ENCODE measurements at places on chromosomes 3 and 15. TPM values are rescaled to one million over a fixed set of nuclear protein-coding genes. Genes with fewer than 3 reads are reported as not detected.
A peak's percentile ranks its signal among the peaks of the same experiment; 100 is the strongest.

The LTK gene
- 0.38 TPM for total RNA-seq

DNA sequence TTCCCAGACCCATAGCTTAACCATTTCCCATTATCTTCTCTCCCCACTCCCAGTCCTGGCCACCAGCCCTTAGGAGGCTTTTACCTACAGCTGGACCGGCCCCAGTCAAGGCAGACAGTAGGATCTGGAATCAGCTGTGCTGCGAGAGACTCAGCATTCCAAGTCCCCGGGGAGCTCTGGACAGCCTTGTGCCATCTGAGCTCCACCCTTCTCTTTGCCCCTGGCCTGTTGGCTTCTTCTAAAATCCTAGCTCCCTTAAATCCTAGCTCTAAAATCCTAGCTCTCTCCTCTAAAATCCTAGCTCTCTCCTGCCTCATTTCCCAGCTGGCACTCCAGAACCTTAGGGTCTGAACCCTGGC lies 21.3 kb downstream of the MEGF11 start:
- DNase-seq: no peak
- no peaks in the 10 kb centered on the region for H3K4me1 ChIP-seq
- no peak overlapping the region for H3K4me3 ChIP-seq
- no peak overlapping the region for H3K27ac ChIP-seq

The TATDN2 gene
- total RNA-seq: 35.3 TPM

- no peaks in the 10 kb centered on the region for H3K36me3 ChIP-seq
- H3K4me3 ChIP-seq: no peak overlapping the region
- H3K4me1 ChIP-seq: no peaks in the 10 kb centered on the region
- no peak overlapping the region for H3K27ac ChIP-seq
- no peaks in the 10 kb centered on the region for H3K27me3 ChIP-seq
- no peak for DNase-seq
Measured at GRCh38 chr3:127304121-127304744, 16.4 kb upstream of the PRR20G start.

The SLC9C1 gene
- 0.24 TPM for total RNA-seq

DNA sequence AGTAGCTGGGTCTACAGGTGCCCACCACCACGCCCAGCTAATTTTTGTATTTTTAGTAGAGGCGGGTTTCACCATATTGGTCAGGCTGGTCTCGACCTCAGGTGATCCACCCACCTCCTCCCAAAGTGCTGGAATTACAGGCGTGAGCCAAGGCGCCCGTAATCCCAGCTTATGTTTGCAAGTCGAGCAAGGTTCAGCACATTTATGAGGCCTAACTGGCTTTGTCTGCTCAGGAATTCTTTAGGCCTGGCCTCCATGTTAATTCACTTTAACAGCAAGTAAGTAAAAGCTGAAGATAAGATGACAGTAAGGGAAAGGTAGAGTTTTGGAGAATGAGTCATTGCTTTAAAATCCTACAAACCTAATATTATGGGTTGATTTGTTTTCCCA lies 24.6 kb downstream of the SIDT1 start:
- H3K27ac ChIP-seq: no peak overlapping the region
- no peaks in the 10 kb centered on the region for H3K36me3 ChIP-seq
- H3K27me3 ChIP-seq: no peaks in the 10 kb centered on the region
- no peak overlapping the region for H3K4me3 ChIP-seq
- no peaks in the 10 kb centered on the region for H3K4me1 ChIP-seq

The SLC22A14 gene
- not detected for total RNA-seq

DNA sequence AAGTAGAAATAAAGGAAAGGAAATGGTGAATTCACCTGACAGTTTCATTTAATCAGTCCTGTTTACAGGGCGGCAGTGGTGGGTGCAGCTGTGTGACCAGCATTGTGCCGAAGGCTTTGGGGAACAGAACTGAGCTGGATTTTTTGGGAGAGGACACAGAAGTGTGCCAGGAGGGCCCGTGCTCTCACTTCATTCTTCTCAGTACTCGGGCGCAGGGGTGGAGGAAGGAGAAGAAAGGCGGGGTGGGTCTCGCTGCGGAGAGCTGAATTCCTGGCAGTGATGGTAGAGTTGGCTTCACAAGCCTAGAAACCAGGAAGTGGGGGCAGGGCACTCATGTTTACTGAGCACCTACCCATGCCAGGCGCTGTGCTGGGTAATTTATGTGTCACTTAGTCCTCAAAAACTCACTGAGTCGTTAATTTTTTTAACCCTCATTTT lies 64.6 kb downstream of the CRTC3 start:
- no peak for DNase-seq
- H3K27ac ChIP-seq: no peak overlapping the region
- H3K36me3 ChIP-seq: no peaks in the 10 kb centered on the region
- no peaks in the 10 kb centered on the region for H3K27me3 ChIP-seq

DNA sequence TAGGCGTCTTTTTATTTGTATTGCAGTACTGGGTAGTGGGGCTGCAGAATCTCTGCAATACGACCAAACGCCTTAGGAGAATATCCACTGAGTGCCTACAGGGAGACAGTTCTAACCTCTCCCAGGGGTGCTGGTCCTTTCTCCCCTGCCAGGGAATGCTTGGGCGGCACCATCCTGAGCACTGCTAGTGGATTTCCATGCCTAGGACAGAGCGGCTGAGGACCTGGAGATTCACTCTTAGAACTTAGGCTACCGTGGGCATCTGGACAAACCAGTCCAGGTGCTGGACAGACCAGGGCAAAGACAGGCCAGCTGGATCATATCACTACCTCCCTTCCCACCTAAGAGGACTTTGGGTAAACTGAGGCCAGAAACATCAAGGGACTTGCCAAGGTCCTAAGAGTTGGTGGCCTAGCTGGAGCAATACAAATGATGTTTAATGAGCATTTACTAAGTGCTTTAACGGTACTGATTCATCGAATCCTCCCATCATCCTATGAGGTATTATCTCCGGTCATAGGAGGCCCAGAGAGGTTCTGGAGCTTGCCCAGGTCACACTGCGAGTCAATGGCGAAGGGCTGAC lies 902 bp downstream of the TMEM44 start:
- DNase-seq: no peak
- H3K27me3 ChIP-seq: no peaks in the 10 kb centered on the region
- H3K4me3 ChIP-seq: peak overlapping the region; percentile 47
- no peaks in the 10 kb centered on the region for H3K36me3 ChIP-seq
- H3K27ac ChIP-seq: no peak overlapping the region

The B3GNT5 gene
- total RNA-seq: 9.7 TPM

DNA sequence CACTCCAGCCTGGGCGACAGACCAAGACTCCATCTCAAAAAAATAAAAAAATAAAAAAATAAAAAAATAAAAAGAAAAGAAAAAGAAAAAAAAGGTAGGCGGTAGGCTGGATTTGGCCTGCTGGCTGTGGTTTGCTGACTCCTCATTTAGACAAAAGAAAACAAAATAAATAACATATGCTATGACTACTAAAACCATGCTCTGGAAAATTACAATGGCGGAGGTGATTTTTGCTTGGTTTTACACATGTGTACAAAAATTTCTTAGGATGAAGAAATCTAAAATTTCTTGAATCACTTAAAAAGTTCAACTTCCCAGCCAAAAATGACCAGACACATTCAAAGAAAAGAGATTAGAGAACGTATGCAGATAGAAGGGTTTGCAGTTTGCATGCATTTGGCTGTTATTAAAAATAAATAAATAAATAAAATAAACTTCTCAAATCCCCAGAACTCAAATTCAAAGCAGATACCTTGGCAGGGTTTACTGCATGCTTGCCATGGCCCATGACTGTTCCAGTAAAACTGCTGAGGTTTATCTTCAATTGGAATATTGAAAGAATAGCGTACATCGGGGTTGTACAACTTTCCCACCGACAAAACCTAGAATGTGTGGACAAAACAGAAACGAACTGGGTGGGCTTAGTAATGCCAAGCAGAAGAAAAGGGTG lies 65.9 kb downstream of the ADAMTS9 start:
- H3K27ac ChIP-seq: no peak overlapping the region
- H3K4me1 ChIP-seq: no peaks in the 10 kb centered on the region
- no peaks in the 10 kb centered on the region for H3K36me3 ChIP-seq
- no peak for DNase-seq

- no peaks in the 10 kb centered on the region for H3K27me3 ChIP-seq
- no peaks in the 10 kb centered on the region for H3K36me3 ChIP-seq
- DNase-seq: no peak
- H3K27ac ChIP-seq: no peak overlapping the region
- H3K4me3 ChIP-seq: no peak overlapping the region
- H3K4me1 ChIP-seq: peaks cover 1% of the 10 kb centered on the region
Measured at GRCh38 chr3:184687363-184688015, 24.4 kb downstream of the MAGEF1 start.

DNA sequence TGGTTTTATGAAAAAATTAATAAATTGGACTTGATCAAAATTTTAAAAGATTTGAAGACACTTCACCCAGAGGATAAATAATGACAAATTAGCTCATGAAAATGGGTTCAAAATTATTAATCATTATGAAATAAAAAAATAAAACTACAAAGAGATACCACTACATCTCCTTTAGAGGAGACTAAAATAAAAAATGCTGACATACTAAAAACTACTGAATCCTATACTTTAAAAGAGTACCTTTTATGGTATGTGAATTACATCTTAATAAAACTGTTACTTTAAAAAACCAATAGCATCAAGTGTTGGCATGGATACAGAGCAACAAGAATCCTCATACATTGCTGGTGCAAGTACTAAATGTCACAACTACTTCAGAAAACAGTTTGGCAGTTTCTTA lies 46.0 kb upstream of the MYRIP start:
- no peak overlapping the region for H3K4me3 ChIP-seq
- H3K27me3 ChIP-seq: no peaks in the 10 kb centered on the region
- H3K4me1 ChIP-seq: no peaks in the 10 kb centered on the region

GRCh38 chr15:58465866-58466517 lies 34.2 kb downstream of the LIPC start:
- no peaks in the 10 kb centered on the region for H3K4me1 ChIP-seq
- no peaks in the 10 kb centered on the region for H3K36me3 ChIP-seq
- H3K4me3 ChIP-seq: no peak overlapping the region
- DNase-seq: no peak

The KLHL40 gene
- not detected for total RNA-seq

The CKMT1A gene
- total RNA-seq: 35.0 TPM

The CLRN1 gene
- 0.35 TPM for total RNA-seq

DNA sequence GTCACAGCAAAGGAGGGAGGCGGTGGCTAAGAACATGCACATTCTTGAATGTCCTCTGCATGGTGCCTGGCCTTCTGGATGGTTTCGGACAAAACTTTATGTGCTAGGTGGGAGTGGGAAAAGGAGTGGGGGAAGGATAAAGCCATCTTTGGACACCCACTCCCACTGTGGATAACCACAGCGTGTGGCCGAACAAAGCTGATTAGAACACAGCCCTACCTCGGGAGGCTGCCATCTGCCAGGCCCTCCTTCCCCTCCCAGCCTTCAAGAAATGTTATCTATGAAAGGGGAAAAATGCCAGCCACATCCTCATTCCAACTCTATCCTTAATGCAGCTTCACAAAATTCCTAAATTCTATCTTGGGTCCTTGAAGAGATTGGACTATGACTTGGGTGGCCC lies 18.8 kb downstream of the AMOTL2 start:
- H3K27ac ChIP-seq: no peak overlapping the region
- H3K27me3 ChIP-seq: no peaks in the 10 kb centered on the region
- peaks cover 64% of the 10 kb centered on the region for H3K36me3 ChIP-seq
- H3K4me1 ChIP-seq: peaks cover 2% of the 10 kb centered on the region
- no peak for DNase-seq

DNA sequence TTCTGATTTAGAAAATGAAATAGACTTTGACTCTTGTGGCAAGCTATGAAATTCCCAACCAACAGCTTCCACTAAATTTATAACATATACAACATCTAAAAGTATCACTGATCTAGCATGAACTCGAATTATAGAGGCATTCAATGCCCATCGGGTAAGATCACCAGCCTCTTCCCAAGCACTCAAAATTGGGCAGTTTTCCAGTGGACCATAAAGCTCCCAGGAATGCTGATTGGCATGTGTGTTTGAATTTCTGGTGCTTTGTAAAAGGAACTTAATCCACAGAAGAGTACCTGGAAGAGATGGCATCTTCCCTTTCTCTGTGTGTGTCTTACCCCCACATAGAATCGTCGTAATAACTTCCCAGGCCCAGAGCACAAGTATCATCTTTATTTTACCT lies 10.0 kb downstream of the LRTM1 start:
- H3K4me1 ChIP-seq: no peaks in the 10 kb centered on the region
- no peaks in the 10 kb centered on the region for H3K36me3 ChIP-seq
- no peak for DNase-seq
- no peaks in the 10 kb centered on the region for H3K27me3 ChIP-seq

DNA sequence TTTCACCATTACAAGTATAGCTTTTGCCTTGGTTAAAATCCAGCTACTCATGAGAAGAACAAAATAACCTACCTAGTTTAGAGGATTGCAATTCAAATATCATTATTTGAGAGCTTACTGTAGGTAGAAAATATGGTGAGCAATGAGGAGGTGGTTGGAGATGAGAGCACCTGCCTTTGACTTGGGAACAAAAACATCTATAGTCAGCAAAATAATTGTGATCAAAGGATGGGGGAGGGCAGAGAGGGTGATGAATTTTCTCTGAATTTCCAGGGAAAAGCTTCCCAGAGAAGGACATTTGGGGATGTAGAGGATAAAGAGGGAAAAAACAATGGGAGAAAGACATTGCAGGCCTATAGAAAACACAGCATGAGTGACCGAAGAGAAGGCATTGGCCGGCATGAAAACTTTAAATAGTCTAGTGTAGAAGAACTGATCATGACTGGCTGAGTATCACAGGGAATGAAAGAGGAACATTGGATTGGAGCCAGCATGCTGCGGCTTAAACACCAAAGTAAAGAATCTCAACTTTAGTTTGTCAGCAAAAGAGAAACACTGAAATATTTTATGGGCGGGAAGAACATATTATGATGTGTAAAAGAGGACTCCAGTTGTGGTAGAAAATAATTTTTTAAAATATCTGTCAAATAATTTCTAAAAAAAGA lies 581.3 kb downstream of the UNC13C start:
- no peak overlapping the region for H3K27ac ChIP-seq
- H3K27me3 ChIP-seq: no peaks in the 10 kb centered on the region
- H3K4me1 ChIP-seq: no peaks in the 10 kb centered on the region

GRCh38 chr3:51710631-51711351 lies 3.9 kb downstream of the GRM2 start:
- H3K27ac ChIP-seq: no peak overlapping the region
- no peaks in the 10 kb centered on the region for H3K36me3 ChIP-seq
- H3K27me3 ChIP-seq: peaks cover 24% of the 10 kb centered on the region
- H3K4me1 ChIP-seq: 0 out of 2 replicates have a peak, but pooled peaks cover 3% of the 10 kb centered on the region
- H3K4me3 ChIP-seq: no peak overlapping the region
- DNase-seq: no peak

The RLBP1 gene
- total RNA-seq: not detected

The CDCP1 gene
- total RNA-seq: 23.3 TPM

- H3K4me1 ChIP-seq: peaks cover 4% of the 10 kb centered on the region
- H3K4me3 ChIP-seq: peak overlapping the region; percentile 95
- H3K36me3 ChIP-seq: no peaks in the 10 kb centered on the region
- H3K27ac ChIP-seq: 0 out of 2 replicates have a peak overlapping the region, but pooled peaks have one; percentile 18
Measured at GRCh38 chr15:101295607-101296161, 636 bp upstream of the SNRPA1 start.

GRCh38 chr3:171586274-171586673 lies 126.1 kb upstream of the TNIK start:
- no peak overlapping the region for H3K27ac ChIP-seq
- H3K27me3 ChIP-seq: no peaks in the 10 kb centered on the region
- no peak overlapping the region for H3K4me3 ChIP-seq
- H3K36me3 ChIP-seq: no peaks in the 10 kb centered on the region
- DNase-seq: no peak
- no peaks in the 10 kb centered on the region for H3K4me1 ChIP-seq

The POLR2M gene
- total RNA-seq: 61.7 TPM

GRCh38 chr3:18669374-18669773 lies 244.2 kb upstream of the SATB1 start:
- H3K4me3 ChIP-seq: no peak overlapping the region
- H3K4me1 ChIP-seq: no peaks in the 10 kb centered on the region
- H3K27me3 ChIP-seq: no peaks in the 10 kb centered on the region
- H3K36me3 ChIP-seq: no peaks in the 10 kb centered on the region

GRCh38 chr15:99732751-99733267 lies 428 bp downstream of the LYSMD4 start:
- H3K4me3 ChIP-seq: peak overlapping the region; percentile 88
- H3K4me1 ChIP-seq: peaks cover 5% of the 10 kb centered on the region
- H3K36me3 ChIP-seq: no peaks in the 10 kb centered on the region
- H3K27me3 ChIP-seq: peaks cover 7% of the 10 kb centered on the region
- no peak for DNase-seq

All from H1 (cell line).